CD4-positive, alpha-beta T cell (primary cell): ENCODE measurements at places on chromosomes 2 and 18.

GRCh38 chr2:227824711-227825110 lies 11.1 kb downstream of the CCL20 start:
- H3K36me3 ChIP-seq, result no peaks in the 10 kb centered on the region
- H3K27ac ChIP-seq, result no peak overlapping the region
- no peak for DNase-seq
- no peak overlapping the region for H3K4me3 ChIP-seq
- no peaks in the 10 kb centered on the region for H3K27me3 ChIP-seq

GRCh38 chr2:68878071-68878711 lies 7.0 kb upstream of the BMP10 start:
- no peaks in the 10 kb centered on the region for H3K4me1 ChIP-seq
- H3K27me3 ChIP-seq, result peaks cover 2% of the 10 kb centered on the region
- no peak overlapping the region for H3K4me3 ChIP-seq
- no peak for DNase-seq

DNA sequence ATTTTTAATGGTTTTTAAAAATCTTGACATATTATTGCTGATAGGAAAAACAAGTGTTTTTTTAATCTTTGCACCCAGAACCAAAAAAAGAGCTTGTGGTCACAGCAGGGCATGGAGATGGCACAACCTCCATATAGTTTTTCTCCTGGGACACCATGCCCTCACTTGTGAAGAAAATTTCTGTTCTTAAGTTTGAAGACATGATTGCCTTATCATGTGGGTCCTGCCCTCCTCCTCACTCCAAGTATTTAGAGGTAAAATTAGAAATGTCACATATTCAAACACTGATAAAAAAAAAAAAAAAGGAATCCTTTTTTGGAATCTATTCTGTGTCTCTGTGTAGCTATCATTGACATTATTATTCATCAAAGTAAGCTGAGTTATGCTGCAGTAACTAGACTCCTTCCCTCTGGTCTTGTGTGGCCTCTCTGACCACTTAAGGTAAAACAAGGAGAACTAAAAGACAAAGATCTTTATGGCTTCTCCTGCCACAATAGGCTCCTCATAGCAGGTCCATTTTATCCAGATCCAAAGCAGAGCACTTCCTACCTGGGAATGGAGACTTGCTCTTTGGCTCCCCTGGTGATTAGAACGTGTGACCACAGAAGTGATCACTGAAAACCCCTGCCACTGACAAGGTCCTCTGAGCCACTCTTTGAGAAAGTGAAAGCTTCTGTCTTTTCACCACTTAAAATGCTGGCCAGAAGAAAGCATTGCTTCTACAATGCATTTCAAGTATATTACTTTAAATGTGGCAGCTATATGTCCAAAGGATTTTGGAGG lies 19.8 kb downstream of the ADD2 start:
- no peak overlapping the region for H3K4me3 ChIP-seq
- DNase-seq, result no peak
- H3K27me3 ChIP-seq, result no peaks in the 10 kb centered on the region
- H3K27ac ChIP-seq, result no peak overlapping the region

DNA sequence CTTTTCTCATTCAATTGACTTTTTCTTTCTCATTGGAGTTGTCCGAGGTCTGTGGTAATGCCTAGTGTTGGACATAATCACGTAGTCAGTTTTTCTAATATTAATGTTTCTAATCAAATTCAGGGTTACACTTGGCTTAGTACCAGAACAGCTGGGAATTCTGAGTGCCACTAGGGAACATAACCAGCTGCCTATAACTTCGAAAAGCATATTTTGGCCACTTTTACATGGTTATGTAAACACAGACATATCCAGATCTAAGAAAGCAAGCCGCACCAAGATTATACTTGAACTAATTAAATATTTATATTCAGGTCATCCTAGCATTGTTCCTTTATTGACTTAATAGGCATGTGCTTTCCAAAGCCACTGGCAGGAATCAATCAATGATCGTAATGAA lies 91.1 kb upstream of the ARHGAP28 start:
- H3K4me1 ChIP-seq, result no peaks in the 10 kb centered on the region
- H3K4me3 ChIP-seq, result no peak overlapping the region
- H3K36me3 ChIP-seq, result no peaks in the 10 kb centered on the region
- H3K27ac ChIP-seq, result no peak overlapping the region
- no peak for DNase-seq

GRCh38 chr2:8307606-8308180 lies 374.2 kb upstream of the ID2 start:
- H3K27ac ChIP-seq, result no peak overlapping the region
- H3K4me3 ChIP-seq, result no peak overlapping the region
- H3K4me1 ChIP-seq, result peaks cover 77% of the 10 kb centered on the region
- no peaks in the 10 kb centered on the region for H3K27me3 ChIP-seq
- DNase-seq, result no peak
